Smooth muscle cell of bladder (primary cell): ENCODE measurements at places on chromosomes 3 and 15. TPM values are rescaled to one million over a fixed set of nuclear protein-coding genes. Genes with fewer than 3 reads are reported as not detected.

Gene IFT122
- 20.2 and 26.9 TPM in 2 replicates for total RNA-seq

Gene PIERCE2
- 1.7 and 1.8 TPM in 2 replicates for total RNA-seq

Gene IMPDH2
- 400 and 458 TPM in 2 replicates for total RNA-seq

Gene SLC28A2
- total RNA-seq, result under 0.01 TPM in 1 of 2 replicates, not detected in the other

Gene OXTR
- 0.37 and 0.57 TPM in 2 replicates for total RNA-seq

Gene GOLGA8T
- 0.14 TPM in 1 of 2 replicates, not detected in the other for total RNA-seq

Gene DAPK2
- 1.3 and 1.5 TPM in 2 replicates for total RNA-seq

Gene SYNPR
- total RNA-seq, result not detected in 2 replicates

Gene BBS4
- 20.6 and 25.6 TPM in 2 replicates for total RNA-seq

Gene C3orf80
- total RNA-seq, result 3.0 and 8.0 TPM in 2 replicates

Gene NANOGP8
- total RNA-seq, result 0.14 TPM in 1 of 2 replicates, not detected in the other

Gene BCHE
- total RNA-seq, result 0.28 and 1.6 TPM in 2 replicates

Gene CP
- 1.1 and 1.8 TPM in 2 replicates for total RNA-seq

Gene TTLL13
- total RNA-seq, result 0.09 and 0.14 TPM in 2 replicates

Gene SERPINI2
- not detected in 2 replicates for total RNA-seq

Gene DPPA4
- not detected in 2 replicates for total RNA-seq

Gene CKMT1A
- 0.18 TPM in 1 of 2 replicates, not detected in the other for total RNA-seq

Gene NME9
- 0.09 TPM in 1 of 2 replicates, not detected in the other for total RNA-seq
